NCI-H2029 (cell line): ENCODE measurements at places on chromosomes 11 and 22.
A peak's percentile ranks its signal among the peaks of the same experiment; 100 is the strongest.

GRCh38 chr22:28728621-28729313 lies 12.9 kb downstream of the CHEK2 start:
- DNase-seq: no peak

DNA sequence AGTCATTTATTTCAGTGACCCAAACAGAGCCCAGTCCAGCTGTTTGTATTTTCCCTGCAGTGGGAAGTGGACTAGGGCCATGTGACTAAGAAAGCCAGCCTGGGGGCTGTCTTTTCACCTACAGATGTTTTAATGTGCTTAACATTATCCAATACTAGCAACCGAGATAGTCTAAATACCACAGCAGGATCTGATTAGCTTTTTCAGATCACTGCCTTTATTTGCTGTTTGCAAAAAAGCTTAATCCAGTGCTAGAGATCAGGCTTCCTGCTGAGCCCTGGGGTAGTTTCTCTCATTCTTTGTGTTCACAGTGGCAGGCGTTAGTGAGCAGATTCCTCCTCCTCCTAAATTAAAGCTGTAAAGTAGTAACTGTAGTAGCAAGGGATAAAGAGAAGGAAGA lies 35.0 kb downstream of the ZC3H12C start:
- no peak for DNase-seq

GRCh38 chr11:124113890-124114289 lies 1.4 kb upstream of the VWA5A start:
- DNase-seq: no peak

DNA sequence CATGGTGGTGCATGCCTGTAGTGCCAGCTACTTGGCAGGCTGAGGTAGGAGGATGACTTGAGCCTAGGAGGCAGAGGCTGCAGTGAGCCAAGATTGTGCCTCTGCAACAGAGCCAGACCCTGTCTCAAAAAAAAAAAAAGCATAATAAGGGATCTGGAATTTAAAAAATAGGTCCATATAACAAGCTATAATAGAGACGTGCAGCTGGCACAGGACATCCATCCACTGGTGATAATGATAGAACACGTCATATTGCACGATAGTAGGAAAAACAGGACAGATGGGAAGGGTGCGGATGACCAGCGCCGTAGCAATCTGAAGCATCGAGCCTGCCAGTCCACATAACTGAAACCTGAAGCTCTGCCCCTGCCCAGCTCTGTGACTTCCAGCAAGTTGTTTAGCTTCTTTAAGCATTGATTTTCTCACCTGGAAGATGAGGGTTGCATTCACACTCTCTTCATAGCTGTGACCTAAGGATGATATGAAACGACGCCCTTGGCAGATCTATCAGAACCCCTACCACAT lies 60.3 kb upstream of the PRODH start:
- DNase-seq: no peak

GRCh38 chr22:36323182-36323854 lies 64.4 kb downstream of the MYH9 start:
- DNase-seq: no peak

GRCh38 chr11:36213393-36213840 lies 75.8 kb downstream of the COMMD9 start:
- no peak for DNase-seq

DNA sequence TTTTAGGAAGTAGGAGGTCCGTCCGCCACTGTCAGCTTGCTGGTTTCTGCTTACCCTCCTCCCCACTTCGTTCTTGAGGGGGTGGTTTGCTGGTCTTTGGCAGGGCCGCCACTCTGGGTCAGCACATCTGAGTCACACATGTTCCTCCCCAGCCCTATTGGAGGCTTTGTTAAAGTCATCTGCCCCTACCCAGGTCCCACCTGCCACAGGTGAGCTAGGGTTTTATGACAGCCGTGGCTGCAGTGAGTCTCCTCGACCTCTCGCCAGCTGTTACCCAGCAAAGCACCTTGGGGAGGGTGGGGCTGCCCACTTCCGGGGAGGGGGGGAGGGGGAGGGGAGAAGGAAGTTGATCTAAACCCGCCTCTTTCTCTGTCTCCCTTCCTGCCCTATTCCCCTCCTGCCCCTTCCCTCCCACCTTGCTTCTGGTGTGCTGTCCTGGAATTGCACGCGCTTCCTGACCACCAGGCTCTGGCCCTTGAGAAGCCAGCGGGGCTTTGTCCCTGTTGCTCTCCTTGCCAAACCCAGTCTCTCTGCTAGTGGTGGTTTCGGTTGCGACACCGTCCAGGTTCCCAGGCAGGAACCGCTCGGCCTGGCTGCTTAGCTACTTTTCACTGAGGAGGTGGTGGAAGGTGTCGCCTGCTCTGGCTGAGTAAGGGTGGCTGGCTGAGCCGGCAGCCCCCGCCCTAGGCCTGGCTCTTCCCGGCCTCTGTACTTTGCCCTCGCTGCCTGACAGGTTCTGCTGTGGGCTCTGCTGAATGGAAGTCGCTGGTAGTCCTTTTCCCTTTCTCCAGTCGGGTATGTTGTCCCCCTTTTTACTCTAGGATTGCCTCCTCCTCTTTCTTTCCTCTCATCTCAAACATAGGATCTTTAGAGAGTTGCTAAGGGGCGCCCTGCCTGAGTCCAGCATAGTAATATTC lies 28.5 kb downstream of the RCOR2 start:
- peak; percentile 93 for DNase-seq

GRCh38 chr22:32997295-32997694 lies 60.9 kb downstream of the SYN3 start:
- no peak for DNase-seq

DNA sequence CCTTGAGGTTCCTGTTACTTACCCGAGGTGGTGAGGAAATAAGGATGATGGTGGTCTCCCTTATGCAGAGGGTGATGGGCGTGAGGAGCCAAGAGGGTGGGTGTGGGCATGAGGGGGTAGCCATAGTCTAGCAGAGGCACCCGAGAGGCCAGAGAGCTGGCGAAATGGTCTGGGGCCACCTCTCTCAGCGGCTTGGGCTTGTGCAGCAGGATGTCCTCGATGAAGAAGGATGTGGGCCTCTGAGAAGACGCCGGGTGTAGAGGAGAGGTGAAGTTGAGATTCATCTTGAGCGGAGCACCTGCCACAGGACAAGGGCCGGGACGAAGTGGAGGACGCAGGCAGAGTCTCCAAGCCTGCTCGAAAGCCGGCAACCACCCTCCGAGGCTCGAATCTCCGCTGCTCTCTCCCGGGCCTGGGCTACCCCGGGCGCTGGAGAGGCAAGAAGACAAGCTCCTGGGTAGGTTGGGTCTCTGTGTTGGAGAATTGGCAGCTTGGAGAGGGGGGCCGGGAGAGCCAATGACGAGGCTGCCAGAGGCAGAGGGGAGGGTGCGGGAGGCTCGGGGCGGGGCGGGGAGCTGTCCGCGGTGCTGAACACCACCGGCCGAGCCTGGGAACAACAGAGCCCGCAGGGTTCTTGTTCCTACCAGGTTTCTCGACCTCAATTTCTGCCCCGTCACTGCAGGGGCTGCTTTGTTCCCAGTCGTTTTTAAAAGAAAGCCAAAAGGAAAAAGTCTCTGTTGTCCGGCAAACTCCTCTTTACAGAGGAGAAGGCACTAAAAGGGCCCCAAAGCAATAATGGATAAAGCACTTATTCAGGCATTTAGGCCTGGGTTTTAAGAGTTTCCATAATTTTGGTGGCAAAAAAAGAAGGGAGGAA lies at the start of gene BSX:
BSX (minus strand) TSS at position 447 of the 877 bp plus-strand sequence; CDS start at position 284, 163 bp downstream.
- no peak for DNase-seq

- no peak for DNase-seq
Measured at GRCh38 chr22:17481424-17481823, 81.9 kb upstream of the SLC25A18 start.

DNA sequence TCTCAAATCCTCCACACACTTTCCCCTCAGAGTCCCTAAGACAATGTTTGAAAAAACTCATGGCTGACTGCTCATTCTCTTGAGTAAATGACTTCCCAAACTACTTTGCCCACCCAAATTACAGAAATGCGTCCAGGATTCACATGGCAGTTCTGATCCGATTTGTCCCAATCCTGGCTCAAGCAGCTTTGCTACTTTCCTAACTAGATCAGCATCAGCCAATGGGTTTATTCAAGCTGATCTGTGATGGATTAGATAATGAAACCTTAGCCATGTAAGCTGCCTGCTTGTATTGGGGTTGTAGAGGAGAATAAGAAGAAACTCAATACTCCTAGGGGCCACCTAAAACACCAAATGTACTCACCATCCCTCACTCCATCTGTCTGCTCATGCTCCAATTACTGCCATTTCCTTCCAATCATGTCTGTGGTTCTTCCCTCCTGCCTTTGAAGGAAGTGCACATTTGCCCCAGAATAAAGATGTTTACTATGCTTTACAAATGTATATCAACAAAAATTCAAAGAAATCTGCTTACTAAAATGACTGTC lies 6.9 kb downstream of the RBFOX2 start:
- no peak for DNase-seq

GRCh38 chr11:9732453-9732852 lies 68.6 kb downstream of the SWAP70 start:
- DNase-seq: no peak

DNA sequence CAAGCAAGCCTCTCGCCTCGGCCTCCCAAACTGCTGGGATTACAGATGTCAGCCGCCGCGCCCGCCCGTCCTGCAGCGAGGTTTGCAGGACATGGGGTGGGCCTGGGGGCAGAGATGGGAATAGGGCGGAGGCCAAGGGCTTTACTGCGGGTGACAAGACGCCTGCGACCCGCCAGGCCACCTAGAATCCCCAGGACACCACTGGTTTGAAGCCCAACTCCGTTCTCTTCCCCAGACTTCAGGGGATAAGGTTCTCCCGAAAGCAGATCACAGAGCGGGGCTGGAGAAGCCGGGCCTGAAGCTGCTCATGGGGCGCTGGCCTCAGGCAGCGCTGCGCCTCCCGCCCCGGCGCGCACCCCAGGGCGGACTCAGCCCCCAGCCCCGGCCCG lies 354 bp downstream of the POLR2L start:
- no peak for DNase-seq

DNA sequence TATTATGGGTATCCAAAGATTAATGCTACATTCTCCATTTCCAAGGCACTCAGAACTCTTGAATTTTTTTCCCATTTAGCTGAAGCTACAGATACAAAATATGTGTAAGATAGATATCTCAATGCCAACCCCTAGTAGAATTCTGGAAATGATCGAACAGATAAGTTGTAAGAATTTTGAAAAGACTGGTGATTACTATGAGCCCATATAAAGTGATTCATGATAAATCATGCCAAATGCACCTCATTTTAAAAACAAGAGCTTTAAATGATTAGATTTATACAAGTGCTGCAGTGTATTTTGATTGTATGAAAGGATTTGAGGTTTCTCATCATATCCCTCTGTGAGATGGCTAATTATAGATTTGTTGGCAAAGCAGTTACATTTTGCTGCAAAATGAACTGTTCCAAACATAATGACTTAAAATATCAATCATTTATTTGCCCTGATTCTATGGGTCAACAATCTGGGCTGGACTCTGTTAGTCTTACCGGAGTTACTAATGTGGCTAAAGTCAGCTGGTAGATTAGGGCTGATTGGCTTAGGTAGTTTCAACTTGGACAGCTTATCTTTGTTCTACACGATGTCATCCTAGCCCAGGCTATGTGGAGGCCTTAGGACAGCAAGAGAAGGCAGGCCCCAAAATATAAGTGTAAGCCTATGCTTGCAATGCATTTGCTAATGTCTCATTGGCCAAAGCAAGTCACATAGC lies 3.4 kb downstream of the OR10V1 start:
- DNase-seq: no peak

- no peak for DNase-seq
Measured at GRCh38 chr11:126969865-126970479, 30.6 kb downstream of the KIRREL3 start.

DNA sequence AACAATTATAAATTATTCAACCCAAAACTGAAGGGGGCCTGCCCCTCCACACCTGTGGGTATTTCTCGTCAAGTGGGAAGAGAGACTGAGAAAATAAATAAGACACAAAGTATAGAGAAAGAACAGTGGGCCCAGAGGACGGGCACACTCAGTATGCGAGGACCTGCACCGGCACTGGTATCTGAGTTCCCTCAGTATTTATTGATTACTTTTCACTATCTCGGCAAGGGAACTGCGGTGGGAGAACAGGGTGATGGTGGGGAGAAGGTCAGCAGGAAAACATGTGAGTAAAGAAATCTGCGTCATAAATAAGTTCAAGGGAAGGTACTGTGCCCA lies 3.2 kb downstream of the C11orf54 start:
- DNase-seq: no peak

DNA sequence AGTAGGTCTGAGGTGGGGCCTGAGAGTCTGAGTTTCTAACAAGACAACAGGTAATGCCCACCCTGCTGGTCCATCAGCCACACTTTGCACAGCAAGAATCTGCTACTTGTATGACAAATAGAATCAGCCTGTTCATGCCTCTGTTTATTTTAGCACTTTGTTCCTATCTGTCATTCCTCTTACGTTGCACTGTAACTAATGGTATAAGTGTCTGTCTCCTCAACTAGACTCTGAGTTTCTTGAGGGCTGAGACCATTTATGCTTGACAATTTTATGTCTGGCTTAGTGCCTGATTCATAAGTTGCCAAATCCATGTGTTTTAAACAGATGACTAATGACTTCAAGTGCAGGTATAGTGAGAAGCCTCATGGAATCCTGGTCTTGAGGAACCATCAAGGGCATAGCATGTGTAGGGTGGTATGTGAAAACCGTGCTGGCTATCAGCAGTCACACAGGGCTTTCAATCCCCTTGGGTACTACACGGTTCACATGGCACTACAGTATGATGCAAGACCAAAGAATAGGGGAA lies 209.7 kb downstream of the C11orf91 start:
- no peak for DNase-seq

- no peak for DNase-seq
Measured at GRCh38 chr11:95556342-95557163, 233.0 kb downstream of the FAM76B start.

DNA sequence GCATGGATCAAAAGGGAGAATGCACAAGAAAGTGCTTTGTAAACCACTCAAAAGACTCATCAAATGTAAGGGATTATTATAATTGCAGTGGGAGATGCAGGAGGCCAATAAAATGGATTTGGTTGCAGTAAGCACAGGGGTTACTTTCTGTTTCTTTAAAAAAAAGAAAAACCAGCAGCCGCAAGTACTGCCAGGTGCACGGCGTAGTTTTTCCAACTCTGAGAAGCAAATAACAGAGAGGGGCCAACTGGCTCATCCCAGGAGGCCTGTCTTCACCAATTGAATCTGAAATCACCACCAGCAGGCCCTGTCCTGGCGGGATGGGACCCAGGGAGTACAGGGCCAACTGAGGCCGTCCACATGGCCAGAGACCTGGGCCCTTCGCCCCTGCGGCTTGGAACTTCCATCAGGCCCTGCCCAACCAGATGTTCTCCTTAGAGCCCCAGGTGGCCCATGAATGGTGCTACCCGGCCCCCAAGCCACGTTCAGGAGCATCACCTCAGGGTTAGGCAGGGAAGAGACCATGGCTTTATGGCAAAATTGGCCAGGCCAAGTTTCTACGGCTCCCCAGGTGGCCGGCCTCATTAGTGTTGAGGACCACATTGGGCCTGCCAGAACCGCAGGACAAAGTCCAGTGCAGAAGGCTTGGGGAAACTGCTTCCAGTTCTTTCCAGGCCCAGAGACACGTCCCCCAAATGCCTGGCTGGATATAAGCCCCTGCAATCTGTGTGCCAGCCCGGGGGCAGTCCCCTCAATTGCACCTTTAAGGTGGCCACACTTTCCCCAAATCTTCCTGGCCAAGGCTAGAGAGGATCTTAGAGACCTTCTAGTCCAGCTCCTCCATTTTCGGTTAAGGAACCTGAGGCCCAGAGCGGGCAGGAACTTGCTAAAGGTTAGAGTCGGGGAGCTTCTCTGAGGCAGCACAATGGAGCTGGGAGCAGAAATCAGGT lies 61.7 kb downstream of the CHRDL2 start:
- no peak for DNase-seq
